Stimulated activated CD4-positive, alpha-beta T cell treated with anti-CD3 and anti-CD28 coated beads, Interleukin-4, amount 100 ng/mL, for 1 hour (primary cell): ENCODE measurements at places on chromosomes 5 and 9.

GRCh38 chr9:109098960-109099308 is 20.8 kb downstream of the TMEM245 start:
- no peak for DNase-seq

- no peak for DNase-seq
Observed at GRCh38 chr9:36676778-36677485, 104.2 kb downstream of the MELK start.

DNA sequence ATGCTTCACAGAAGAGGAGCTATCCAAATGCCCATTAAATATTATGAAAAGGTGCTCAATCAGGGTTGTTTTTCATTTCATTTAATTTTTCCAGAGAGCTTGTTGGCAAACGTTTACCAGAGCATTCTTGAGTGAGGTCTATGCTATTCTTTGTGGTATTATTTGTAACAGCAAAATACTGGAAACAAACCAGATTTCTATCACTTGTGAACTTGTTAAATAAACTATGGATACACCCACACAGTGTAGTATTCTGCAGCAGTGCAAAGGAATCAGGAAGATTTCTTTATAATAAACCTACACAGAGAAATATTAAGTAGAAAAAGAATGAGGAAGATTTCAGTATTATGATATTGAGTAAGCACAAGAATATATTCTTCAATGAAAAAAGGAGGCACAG is 15.0 kb upstream of the SLC1A1 start:
- no peak for DNase-seq

GRCh38 chr5:168086104-168086610 is 205.3 kb upstream of the WWC1 start:
- no peak for DNase-seq

DNA sequence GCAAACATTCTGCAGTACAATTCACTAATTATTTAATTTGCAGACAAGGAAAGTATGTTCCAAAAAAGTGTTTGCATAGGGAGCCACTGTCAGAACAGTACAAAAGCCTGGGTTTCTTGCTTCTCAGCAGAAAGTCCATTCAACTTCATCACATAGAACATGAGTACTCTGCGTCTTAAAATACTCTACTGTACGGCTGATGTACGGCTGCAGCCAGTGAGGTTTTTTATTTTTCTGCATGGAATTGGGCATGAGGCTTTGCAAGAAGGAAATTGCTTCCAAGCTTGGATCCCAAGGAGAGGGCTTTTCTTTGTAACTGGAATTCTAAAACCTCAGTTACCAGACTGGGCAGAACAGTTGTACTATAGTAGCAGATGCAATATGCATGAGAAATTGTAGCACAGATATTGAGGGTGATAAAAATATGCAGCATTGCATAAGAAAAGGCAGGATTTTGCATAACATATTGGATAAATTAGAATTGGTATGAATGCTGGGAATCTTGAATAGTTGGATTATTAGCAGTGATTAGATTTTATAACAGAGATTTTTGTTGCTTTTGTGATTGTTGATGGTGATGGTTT is 178.1 kb upstream of the CDH9 start:
- DNase-seq: no peak

DNA sequence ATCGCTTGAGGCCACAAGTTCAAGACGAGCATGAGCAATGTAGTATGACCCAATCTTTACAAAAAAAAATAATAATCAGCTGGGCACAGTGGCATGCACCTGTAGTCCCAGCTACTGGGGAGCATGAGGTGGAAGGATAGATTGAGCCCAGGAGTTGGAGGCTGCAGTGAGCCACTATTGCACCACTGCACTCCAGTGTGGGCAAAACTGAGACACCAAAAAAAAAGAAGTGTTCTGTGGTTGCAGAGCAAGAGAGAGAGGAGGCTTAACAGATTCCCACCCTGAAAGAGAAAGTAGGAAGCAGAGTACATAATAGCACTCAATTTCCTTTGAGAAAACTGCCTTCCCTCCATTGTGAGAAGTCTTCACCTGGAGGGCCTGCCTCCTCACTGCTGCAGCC is 52.6 kb downstream of the ALDH7A1 start:
- no peak for DNase-seq

DNA sequence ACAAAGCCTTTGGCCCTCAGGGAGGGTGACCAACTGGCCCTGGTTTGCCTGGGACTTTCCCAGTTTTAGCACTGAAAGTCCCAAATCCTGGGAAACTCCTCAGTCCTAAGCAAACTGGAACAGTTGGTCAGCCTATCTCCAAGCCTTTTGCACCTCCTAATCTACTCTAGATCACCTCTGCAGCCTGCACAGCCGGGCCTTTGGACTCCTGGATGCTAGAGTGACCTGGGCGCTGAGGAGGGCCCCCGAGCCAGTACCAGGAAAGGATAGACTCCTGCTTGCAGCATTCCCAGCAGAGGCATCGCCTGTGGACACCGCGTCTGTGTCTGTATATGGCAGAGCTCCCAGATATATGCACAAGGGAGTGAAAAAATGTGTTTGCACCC is 15.1 kb downstream of the IRF1 start:
- DNase-seq: no peak

GRCh38 chr5:14741801-14742440 is 77.4 kb downstream of the OTULIN start:
- no peak for DNase-seq

GRCh38 chr5:125486634-125487033 is 740.2 kb upstream of the ZNF608 start:
- no peak for DNase-seq
